A172 (cell line): ENCODE measurements at places on chromosomes 7 and 10.

DNA sequence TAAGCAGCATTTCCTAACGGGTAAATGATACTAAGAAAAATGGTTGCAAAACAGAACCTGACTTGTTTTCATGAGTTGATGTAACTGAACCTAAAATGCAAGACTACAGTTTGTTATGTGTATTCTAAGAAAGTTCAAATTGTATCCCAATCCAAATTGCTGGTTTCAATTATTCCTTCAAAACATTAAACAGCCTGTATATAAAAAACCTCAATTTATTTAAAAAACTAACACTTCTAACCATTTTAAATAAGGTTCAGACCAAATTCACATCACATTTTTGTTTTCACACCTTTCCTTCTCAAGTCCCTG lies 80.9 kb downstream of the LRRC17 start:
- DNase-seq: no peak

DNA sequence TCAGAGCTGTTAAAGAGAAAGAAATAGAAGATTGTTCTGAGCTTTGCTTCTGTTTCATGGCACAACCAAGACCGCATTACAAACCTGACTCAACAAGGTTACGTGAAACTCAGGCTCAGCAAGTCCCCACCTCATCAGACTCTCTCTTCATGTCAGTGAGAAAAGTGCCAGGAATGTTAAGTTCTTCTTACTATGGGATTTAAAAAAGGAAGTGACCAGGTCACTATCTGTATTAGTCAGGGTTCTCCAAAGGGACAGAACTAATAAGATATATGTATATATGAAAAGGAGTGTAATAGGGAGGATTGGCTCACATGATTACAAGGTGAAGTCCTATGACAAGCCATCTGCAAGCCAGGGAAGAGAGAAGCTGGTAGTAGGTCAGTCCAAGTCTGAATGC lies 25.4 kb upstream of the PAPSS2 start:
- no peak for DNase-seq

DNA sequence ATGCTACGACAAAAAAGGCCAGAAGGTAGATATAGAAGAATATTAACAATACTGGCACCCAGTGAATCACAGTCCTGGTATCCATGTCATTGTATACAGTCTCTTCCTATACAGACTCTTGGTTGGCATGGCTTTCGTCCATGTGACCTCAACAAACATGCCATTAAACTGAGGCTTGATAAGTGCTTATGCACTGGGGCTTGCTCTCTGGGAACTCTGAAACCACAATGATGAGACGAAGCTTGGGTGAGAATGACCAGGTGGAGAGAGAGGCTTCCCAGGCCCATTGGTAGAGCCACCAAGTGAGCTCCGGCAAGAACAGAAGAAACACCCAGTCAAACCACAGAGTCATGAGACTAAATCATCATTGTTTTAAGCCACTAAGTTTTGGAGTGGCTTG lies 33.2 kb downstream of the PNPLA8 start:
- DNase-seq: no peak

DNA sequence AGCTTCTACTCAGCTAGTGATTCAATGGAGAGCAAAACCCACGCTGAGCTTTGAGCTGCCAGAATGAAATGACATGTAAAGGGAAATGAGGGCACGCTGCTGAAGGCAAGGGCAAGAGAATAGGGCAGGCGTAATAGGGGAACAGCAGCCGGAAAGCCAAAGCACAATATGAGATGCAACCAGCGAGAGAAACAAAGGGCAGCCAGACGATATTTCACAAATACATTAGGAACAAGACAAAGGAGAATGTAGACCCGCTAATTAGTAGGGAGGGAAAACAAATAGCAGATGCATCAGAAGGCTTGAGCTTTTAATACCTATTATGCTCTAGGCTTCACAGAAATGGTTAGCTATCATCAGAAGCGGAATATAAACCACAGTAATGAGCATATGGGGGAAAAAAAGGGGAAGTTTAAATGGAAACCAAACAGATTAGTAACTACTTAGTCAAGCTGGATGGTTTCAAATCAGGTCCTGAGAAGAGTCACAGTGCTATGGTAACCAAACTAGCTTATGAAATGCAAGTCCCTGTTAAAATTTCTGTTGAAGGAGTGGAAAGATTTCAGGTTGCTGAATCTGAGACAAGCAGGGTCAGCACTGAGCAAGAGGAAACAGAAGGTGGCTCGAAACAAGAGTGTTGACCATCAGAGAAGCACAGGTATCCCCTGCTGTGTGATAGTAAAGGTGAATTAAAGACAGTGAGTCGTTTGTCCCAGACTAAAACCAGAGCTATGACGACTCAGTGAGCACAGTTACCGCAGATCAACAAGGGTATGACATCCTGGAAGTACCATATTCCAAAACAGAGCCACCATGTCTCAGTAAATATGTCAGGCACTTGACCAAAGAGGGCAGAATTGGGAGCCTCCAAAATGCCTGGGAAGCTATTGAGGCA lies 496.9 kb upstream of the CELF2 start:
- DNase-seq: no peak

GRCh38 chr7:2314209-2314955 lies at the start of gene SNX8:
SNX8 (minus strand) TSS chr7:2314441; CDS start chr7:2314421, 20 bp downstream.
- peak; percentile 71 for DNase-seq

GRCh38 chr7:141928146-141928844 lies 12.1 kb downstream of the OR9A4 start:
- DNase-seq: no peak
